ENCODE measurements at places on chromosomes 7 and 10.

DNA sequence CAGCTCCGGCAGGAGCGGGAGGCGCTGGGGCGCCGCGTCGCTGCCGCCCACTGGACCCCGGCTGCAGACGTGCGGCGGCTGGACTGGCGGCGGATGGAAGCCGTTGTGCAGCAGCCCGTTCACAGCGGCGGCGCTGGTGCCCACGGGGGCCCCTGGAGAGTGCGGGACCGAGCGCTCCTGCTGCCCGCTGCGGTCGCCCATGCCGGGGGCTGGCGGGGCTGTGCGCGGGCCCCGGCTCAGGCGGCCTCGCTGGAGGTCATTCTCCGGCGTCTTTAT, 413 bp downstream of the PANK1 start:
- DNase-seq = no peak

- no peak for DNase-seq
Observed at GRCh38 chr10:123381224-123381623, 227.0 kb downstream of the BUB3 start.

DNA sequence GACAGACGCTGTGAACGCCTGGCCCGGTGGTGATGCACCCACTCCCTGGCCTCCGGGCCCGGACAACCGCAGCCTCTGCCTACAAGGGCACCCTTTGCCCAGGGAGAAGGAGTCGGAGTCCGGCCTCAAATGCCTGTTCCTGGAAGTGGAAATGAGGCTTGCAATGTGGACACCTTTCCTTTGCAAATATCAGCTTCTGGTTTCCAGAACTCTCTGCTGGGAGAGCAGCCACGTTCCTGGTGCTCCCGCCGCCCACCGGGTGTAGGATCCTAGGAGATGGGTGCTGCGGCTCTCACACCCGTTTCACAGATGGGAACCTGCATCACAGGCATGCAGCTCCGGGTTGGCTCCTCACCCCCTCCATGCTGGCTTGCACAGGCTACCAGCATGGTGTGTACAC, 2.9 kb downstream of the FOXL3 start:
- no peak for DNase-seq

DNA sequence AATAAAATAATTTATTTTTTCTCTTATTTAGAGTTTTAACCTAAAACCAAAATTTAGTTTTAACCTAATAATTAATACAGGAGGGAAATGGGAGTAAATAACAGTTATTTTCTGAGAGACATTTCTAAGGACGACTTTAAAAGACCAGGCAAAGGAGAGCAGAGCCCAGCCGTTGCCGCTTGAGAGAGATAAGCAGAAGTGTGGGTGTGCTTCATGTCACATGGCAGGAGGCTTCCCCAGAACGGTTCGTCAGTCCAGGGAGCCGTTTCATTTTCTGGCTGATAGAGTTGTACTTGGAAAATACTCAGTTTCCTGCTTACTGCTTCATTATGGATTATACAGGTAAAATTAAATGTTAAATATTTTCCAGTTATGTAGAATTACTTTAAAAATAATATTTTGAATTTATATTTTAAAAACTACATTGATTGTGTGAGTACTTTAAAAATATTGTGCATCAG, 61.4 kb downstream of the ST7 start:
- peak; percentile 25 for DNase-seq

GRCh38 chr10:7610651-7611389, 55.9 kb downstream of the ITIH5 start:
- DNase-seq = no peak

DNA sequence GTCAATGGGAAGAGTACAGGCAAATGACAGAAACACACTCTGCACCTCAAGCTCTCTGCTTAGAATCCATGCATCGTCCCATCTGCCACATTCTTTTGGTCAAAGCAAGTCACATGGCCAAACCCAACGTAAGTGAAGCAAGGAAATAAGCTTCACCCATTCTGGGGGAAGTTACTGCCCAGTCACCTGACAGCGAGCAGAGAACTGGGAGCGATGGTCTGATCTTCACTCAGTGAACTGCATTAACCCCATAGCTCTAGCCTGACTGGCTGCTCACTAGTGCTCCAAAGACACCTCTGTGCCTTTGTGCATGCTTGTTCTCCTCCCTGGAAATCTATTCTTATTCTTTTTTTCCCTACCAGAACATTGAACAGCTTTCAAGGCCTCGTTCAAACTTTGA, 89.9 kb downstream of the APBB1IP start:
- no peak for DNase-seq

GRCh38 chr7:45716380-45717203, 142.4 kb downstream of the ADCY1 start:
- no peak for DNase-seq

GRCh38 chr7:112484671-112485167, 3.9 kb downstream of the LSMEM1 start:
- no peak for DNase-seq

GRCh38 chr10:5282137-5282536, 82.6 kb upstream of the UCN3 start:
- no peak for DNase-seq

Data from CMK (cell line).